Glutamatergic neuron (in vitro differentiated cells): ENCODE measurements at places on chromosomes 2 and 18.

DNA sequence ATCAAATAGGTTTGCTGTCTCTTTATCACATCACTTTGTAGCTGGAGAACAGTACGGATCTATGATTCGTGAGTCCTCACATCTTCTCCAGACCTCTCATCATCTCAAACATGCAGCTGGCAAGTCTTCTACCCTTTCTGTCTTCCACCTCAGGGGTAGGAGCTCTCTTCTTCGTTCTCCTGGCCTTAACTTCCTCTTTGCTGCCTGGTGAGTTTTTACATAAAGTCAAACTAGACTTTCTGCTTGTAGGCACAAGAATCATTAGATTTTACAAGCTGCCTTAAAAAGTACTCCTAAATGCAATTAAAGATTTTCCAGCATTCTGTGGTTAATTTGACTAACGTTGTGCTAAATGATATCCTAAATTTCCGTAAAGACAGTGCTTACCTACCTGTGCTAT, 43.7 kb upstream of the TANK start:
- no peak for DNase-seq

DNA sequence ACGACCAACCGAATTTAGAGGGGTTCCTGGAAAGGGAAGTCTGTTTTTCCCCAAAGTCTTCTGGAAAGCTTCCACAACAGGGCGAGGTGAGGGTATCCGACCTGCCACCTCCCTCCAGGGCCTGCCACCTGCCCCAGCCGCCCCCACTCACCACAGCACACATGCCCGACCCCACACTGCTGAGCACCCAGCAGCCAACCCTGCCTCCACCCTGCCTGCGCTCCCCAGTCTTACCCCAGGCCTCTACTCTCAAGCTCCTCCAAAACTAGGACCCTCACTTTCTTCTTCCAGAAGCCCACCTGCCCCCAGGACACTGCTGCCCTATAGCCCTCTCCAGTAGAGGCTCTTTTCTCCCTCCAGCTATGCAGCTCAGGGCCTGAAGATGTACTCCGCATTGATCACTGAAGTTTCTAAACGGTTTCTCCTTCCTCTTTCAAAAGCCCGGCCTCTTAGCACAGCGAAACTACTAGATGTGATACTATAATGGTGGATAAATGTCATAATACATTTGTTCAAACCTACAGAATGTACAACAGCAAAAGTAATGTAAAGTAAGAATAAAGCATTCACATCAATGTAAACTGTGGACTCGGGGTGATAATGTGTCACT, 128.8 kb upstream of the SLC1A4 start:
- DNase-seq: no peak

GRCh38 chr2:172777431-172777830, 41.8 kb downstream of the RAPGEF4 start:
- no peak for DNase-seq

- no peak for DNase-seq
Measured at GRCh38 chr2:55168221-55169154, 63.6 kb downstream of the CLHC1 start.

DNA sequence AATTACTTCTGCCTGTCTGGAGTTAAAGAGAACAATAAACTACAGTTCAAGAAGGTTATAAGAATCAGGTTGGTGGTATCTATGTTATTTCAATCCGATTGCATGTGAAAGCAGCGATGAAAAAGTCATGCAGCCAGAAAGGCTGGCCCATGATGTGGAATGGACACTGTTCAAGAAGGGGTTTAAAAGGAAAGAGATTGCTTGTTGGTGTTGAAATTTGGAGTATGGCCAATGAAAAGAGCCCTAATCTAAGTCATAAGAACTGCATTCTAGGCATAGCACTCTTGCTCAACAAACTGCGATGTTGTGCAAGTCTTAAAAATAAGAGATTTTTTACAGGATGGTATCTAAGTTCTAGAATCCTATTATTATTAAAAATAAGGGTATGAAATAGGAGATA, 61.3 kb downstream of the EFEMP1 start:
- DNase-seq: no peak

- DNase-seq: no peak
Measured at GRCh38 chr2:193409951-193410350, 1215.2 kb upstream of the TMEFF2 start.

DNA sequence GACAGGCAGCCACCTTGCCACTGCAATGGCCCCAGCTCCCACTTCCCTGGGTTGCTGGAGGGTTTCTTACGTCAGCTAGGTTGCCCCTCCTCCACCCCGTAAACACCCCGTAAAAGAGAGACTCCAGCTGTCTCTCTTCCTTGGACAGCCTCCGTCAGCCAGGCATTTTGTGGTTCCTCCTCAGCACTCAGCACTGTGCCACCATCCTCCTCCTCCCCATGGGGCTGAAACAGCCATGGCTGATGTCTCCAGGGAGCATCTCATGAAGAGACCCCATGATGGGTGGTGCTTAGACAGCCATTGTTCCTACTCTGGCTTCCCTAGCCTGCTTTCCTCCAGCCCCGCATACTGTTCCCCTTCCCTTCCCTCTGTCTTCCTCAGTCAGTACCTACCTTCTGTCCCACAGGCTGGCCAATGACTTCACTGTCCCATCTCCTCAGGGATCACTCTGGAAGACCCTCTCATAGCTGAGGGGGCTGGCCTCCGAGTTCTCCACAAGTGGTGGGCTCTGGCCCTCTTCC, 143.3 kb upstream of the SIX3 start:
- DNase-seq: no peak

DNA sequence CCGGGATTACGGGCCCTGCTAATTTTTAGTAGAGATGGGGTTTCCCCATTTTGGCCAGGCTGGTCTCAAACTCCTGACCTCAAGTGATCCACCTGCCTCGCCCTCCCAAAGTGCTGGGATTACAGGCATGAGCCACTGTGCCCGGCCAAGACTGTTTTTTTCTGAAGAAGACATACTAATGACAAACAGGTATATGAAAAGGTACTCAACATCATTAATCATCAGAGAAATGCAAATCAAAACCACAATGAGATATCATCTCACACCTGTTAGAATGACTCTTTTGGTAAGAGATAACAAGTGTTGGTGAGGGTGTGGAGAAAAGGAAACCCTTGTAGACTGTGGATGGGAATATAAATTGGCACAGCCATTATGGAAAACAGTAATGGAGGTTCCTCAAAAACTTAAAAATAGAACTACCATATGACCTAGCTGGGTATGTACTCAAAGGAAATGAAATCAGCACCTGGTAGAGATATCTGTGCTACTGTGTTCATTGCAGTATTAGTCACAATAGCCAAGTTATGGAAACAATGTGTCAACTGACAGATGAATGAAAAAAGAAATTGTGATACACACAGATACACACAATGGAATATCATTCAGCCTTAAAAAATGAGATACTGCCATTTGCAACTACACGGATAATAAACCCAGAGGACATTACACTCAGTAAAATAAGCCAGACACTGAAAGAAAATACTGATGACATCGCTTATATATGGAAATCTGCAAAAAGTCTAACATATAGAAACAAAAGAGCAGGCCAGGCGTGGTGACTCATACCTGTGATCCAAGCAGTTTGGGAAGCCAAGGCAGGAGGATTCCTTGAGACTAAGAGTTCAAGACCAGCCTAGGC, 20.8 kb downstream of the SOS1 start:
- no peak for DNase-seq

DNA sequence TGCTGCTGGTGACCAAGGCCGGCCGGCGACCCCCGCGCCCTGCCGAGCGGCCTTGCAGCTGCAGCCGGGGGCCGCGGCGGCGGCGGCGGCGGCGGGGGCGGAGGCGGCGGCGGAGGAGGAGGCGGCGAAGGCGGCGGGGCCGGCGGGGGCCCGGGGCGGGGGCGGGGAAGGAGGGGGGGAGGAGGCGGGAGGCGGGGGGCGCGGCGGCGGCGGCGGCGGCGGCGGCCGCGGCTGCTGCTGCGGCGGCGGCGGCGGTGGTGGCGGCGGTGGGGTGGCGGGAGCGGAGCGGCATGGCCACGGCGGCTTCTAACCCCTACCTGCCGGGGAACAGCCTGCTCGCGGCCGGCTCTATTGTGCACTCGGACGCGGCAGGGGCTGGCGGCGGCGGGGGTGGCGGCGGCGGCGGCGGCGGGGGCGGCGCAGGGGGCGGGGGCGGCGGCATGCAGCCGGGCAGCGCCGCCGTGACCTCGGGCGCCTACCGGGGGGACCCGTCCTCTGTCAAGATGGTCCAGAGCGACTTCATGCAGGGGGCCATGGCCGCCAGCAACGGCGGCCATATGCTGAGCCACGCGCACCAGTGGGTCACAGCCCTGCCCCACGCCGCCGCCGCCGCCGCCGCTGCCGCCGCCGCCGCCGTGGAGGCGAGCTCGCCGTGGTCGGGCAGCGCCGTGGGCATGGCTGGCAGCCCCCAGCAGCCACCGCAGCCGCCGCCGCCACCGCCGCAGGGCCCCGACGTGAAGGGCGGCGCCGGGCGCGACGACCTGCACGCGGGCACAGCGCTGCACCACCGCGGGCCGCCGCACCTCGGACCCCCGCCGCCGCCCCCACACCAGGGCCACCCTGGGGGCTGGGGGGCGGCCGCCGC, 1.5 kb downstream of the POU3F3 start:
- peak; percentile 40 for DNase-seq

- DNase-seq: no peak
Measured at GRCh38 chr2:216829533-216829932, 30.3 kb downstream of the TNP1 start.

GRCh38 chr2:232308986-232309385, 69.6 kb upstream of the ALPP start:
- no peak for DNase-seq

GRCh38 chr2:79041032-79041448, 15.5 kb downstream of the REG3G start:
- DNase-seq: no peak

GRCh38 chr2:136057023-136057801, 60.7 kb downstream of the CXCR4 start:
- no peak for DNase-seq

DNA sequence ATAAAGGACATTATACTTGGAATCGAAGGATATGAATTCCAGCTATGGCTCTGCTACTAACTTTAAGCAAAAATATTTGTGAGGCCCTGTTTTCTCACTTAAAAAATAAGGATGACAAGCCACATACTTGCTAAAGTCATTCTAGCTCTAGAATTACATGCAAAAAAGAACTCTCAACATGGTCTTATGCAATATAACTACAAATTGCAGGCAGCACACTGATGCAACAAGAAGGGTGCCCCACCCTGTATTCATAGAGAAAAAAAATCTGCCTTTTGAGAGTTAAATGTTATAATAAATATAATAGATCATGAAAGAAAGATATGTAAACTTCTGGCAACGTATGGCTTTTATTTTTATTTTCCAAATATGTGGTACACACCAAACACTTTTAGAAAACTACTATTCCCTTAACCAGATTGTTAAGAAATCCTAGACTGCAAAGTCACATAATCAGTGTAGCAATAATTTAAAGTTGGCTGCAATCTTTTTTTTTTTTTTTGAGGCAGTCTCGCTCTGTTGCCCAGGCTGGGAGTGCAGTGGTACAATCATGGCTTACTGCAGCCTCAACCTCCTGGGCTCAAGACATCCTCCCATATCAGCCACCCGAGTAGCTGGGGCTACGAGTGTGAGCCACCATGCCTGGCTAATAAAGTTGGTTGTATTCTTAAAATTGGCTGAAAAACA, 40.2 kb upstream of the WDSUB1 start:
- no peak for DNase-seq

- DNase-seq: no peak
Measured at GRCh38 chr2:25844089-25844488, 34.2 kb downstream of the ASXL2 start.

GRCh38 chr18:7617738-7618422, 50.8 kb downstream of the PTPRM start:
- DNase-seq: no peak

DNA sequence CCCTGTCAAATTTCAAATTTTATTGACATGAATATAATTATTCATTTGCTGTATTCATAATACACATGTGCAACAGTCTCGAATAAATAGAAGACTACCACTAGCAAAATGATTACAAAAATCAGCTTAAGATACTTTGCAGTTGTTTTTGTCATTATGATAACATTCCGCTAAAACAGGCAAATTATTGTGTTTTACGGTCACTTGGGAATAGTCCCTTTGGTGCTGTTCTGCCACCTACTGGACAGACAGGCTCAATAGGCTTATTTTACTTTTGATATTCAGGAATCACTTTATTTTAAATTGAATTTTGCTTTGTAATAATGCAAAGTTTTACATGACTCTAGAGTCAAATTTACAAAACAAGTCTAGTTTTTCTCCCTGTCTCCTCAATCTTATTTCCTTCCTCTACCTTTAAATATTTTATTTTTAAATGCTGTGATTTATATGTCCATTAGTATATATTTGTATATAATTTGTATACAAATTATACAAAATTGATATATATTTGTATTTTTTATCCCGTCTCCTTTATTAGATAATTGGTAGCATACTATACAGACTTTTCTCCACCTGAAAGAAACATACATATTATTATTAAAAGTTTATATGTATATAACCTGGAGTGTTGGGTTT, 456.3 kb downstream of the DLGAP1 start:
- DNase-seq: no peak

DNA sequence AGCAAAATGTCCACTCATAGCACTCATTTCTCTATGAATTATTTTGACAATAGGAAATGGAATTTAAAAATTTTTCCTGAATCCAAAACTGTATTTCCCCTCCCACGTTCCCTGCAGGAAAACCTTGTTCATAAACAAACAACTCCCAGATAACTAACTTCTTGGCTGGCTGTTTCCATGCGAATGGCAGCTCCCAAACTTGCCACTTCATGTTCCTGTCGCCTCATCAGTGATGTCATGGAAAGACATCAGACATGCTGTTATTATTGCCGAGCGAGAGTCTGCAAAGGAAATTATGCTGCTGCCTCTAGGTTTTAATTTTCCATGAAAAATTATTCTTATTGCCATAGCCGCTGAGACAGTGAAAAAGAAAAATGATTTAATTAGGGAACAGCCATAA, 117.0 kb upstream of the RIOK3 start:
- DNase-seq: no peak

DNA sequence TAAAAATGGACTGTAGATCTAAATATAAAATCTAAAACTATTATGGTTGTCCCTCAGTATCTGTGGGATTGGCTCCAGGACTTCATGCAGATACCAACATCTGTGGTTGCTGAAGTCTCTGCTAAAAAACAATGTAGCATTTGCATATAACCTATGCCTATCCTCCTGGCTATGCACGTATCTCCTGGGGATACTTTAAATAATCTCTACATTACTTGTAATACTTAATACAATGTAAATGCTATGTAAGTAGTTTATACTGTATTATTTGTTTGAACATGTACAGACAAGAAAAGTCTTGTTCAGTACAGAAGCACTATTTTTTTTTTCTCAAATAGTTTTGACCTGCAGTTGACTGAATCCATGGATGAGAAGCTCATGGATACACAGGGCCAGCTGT, 134.9 kb downstream of the ZAP70 start:
- no peak for DNase-seq

GRCh38 chr2:13006829-13007717, 290.3 kb downstream of the TRIB2 start:
- DNase-seq: peak; percentile 67
